NCI-H69 (cell line): ENCODE measurements at places on chromosomes 7 and 10.

DNA sequence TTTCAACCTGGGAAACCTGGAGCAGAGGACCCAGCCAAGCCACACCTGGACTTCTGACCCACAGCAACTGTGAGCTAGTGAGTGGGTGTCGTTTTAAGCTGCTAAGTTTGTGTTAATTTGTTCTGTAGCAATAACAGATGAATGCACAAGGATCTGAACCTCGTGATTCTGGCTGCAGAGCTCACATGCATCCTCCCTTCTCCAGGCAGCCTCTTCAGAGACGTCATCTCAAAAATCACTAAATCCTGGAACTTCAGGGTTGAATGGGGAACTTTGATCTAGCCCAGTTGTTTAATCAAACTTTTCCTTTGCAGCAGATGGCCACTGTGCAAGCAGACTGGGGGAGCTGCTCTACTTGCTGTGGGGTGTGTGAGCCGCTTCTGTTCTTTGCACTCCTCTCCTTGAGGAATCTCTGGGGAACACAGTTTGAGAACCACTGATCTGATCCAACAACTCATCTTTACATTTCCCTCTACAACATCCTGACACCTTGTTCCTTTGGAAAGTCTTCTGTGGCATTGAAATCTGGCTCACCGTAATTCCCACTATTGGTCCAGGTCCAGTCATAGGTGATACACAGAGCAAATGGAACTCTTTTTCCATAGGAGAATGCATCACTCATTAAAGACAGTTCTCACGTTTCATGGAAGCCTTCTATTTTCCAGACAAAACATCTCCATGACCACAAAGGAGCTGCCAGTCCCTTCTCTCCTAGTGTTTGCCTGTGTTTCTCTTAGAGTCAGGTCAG lies 90.3 kb downstream of the CHN2 start:
- DNase-seq: no peak

DNA sequence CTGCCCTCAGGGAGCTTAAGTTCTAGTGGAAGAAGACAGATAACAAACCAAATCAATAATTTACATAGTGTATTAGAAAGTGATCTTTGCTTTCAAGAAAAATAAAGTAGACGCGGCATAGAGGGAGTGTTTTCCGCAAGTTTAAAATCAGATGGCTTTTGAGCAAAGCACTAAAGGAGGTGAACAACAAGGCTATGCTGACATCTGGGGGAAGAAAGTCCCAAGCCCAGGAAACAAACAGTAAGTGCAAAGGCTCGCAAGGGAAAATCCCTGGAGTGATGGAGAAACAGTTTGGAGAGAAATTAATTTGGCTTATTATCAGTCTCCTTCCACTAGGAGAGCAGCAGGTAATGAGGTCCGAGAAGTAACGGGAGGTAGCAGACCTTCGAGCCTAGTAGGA lies 1.9 kb upstream of the CNNM2 start:
- DNase-seq: no peak

- DNase-seq: no peak
Measured at GRCh38 chr10:10850214-10850613, 167.5 kb upstream of the CELF2 start.

- DNase-seq: no peak
Measured at GRCh38 chr7:20140291-20141001, 76.7 kb downstream of the MACC1 start.

GRCh38 chr7:11604505-11604904 lies 227.5 kb downstream of the THSD7A start:
- no peak for DNase-seq

DNA sequence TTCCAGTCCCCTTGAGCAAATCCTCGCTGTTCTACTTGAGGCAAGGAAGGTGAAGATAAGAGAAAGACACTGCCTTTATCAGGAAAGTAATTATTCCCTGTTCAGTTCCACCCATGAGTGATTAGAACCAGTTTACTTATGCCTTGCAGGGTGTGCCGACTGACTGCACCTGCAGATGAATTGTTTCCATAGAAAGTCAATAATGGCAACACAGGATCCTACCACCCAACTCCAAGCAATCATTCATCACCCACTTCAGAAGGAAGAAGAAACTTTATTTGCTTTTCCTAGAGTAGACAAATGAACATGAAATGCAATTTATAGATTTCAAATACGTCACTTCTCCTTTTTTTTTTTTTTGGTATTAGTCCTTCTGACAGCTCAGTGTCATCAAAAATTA lies 383.9 kb downstream of the SORCS1 start:
- DNase-seq: peak; percentile 18

DNA sequence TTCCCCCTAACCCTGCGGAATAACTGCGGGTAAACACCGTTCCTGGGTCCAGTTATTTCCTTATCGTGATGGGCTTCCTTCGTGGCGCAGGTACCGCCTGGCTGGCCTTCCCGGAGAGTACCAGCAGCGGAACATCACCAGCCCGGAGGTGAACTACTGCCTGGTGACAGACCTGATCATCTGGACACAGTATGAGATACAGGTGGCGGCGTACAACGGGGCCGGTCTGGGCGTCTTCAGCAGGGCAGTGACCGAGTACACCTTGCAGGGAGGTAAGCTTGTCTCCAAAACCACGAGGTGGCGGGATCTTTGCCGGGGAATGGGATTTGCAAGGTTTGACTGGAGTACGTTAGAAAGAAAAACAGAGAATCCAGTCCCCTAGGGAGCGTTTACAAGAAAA lies 665.0 kb upstream of the FOXK1 start:
- no peak for DNase-seq

- no peak for DNase-seq
Measured at GRCh38 chr10:1665681-1666080, 71.6 kb downstream of the ADARB2 start.

DNA sequence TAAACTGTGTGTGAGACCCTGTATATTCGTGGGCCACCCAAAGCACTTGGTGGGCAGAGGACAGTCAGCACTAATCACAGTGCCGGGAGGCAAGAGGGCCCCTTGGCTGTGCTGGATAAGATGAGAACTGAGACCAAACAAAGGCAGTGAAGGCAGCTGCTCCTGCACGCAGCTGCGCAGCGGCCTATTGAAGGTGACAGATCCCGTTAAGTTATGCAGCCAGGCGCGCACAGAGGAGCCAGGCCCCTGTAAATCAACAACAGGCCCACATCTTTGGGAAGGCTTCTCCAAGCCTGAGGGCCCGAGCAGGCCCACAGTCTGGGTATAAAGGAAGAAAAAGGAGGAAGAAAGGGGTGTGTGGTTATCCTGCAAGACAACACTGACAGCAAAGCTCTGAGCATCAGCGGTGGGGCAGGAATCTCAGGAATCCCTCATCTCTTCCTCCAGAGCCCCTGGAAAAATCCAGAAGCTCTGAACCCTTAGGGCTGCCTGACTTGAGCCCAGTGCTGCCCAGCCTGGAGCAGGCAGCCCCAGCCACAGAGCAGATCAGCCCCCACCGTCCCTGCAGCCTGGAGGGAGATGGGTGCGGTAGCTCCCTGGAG lies 154.2 kb downstream of the ARHGAP12 start:
- peak; percentile 57 for DNase-seq

GRCh38 chr7:91182819-91183764 lies 81.1 kb upstream of the FZD1 start:
- DNase-seq: no peak

GRCh38 chr7:135509589-135509838 lies 388 bp downstream of the CNOT4 start:
- peak; percentile 87 for DNase-seq

DNA sequence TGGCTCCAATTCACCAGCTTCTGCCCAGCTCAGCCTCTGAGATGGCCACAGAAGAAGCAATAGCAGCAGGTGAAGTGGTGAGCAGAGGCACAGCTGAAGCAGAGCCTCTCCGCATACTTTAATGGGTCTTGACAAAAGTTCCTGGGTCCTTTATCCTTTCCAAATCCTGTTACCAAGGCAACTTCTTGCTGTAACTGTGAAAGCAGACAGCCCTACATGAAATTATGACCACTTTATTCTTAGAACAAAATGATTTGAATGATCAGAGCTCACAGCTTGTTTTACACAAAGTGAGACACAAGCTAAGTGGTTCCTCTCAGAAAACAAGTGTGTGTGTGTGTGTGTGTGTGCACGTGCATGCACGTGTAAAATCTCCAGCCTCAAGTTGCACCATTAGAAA lies 245.6 kb downstream of the HTR7 start:
- no peak for DNase-seq

- DNase-seq: peak; percentile 67
Measured at GRCh38 chr10:88896994-88897853, 17.2 kb downstream of the STAMBPL1 start.

GRCh38 chr10:43981232-43981631 lies 332.6 kb upstream of the ZNF32 start:
- DNase-seq: no peak

GRCh38 chr7:45199506-45199905 lies 41.9 kb downstream of the RAMP3 start:
- DNase-seq: no peak
